ENCODE measurements at places on chromosomes 2 and 18.

DNA sequence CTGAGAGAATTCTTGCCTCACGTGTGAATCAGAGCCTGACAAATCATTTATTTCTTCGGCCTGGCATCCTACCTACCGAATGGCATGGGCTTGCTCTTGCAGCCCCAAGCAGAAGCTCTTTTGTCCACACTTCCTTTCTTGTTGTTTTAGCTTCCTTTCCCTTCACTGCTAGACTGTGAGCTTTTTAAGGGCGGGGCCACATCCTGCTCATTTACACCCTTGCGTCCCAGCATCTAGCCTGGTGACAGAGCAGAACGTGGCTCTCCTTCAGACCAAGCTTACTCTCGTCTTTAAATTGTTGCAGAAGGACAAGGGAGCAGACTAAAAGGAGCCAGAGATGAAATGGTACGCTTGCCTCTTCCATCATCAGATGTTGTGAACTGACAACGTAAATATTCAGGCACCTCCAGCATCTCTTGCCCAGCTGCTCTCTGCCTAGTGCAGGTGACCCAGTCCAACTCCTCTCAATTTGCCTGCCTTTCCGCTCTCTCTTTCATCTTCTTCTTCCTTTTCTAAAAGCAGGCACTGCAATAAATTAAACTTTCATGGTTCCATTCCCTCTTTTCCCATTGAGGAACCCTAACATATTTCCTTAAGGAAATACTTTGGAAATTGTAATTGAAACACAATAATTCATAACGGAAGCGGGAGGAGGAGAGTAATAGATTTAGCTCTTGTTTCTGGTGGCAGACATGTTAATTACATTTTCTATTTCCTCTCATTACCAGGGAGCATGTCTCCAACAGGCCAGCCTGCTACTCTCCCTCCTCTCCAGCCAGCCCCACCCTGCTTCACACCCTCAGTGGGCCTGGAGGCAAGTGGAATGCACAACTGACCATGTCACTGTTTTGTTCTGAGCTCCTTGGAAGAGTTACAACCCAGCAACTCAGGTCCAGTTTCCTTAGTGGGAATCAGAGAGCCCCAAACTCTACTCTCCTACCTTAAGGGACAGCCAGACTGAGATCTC, 228.1 kb upstream of the TRIB2 start:
- no peak for DNase-seq

DNA sequence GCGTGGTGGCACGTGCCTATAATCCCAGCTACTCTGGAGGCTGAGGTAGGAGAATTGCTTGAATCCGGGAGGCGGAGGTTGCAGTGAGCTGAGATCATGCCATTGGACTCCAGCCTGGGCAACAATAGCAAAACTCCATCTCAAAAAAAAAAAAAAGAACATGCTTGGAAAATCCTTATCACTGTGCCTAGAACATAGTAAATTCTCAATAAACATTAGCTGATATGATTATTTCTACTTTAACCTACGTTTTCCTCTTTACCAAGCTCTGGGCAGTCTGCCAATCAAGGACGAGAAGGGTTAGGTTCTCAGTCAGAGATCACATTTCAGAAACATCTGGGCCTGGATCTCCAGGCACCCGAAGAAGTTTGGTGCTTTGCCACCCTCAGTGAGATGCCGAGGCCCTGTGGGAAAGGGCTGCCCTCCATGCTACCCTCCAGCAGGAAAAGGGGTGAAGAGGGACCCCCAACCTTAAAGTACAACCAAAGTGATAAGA, 107.7 kb downstream of the BCL11A start:
- no peak for DNase-seq

GRCh38 chr2:236661061-236661761, 91.6 kb downstream of the ACKR3 start:
- no peak for DNase-seq

DNA sequence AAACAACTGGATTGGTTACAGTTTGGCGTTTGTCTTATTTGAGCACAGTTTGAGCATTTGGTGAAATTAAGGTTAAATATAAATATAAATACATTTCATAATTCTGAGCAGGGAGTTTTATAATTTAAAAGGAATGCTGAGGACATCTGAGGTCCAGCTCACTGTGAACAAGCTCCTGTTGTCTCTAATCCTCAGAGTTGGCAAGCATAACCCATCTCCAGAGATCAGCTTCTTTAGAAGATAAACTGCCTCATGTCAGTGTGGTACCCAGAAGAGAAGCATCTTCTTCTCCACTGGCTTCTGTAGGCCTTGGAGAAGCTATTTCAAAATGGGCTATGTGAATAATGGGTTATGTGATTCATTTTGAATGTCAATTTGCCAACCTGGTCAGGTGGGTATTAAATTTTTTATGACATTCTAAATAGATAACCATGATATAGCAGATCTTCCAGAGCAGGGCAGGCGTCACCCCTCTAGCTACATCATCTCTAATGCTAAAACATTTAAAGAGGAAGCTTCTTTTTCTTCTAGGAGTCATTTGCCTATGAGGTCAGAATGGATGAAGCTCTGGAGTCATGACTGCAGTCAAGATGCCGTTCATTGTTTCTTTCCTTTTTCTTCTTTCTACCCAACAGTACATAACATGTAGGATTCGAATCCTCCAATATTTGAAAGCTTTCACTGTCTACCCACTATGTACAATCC, 324.0 kb downstream of the RNF144A start:
- DNase-seq = no peak

DNA sequence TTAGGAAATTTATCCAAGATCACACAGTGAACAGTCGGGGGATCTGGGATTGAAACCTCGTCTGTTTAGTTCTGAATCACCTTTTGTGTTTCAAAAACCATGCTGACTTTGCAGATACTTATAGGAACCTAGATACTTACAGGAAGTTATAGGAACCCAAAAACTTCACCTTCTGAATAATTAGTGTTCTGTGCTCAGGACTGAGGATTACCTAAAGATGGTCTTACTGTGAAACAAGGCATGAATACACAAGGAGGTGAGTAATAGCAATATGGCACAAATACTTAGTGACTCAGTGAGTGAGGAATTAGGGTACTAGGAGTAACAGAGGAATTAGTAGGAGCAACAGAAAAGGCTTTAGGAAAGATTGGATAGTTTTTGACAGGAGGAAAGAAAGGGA, 145.5 kb downstream of the LRATD1 start:
- no peak for DNase-seq

DNA sequence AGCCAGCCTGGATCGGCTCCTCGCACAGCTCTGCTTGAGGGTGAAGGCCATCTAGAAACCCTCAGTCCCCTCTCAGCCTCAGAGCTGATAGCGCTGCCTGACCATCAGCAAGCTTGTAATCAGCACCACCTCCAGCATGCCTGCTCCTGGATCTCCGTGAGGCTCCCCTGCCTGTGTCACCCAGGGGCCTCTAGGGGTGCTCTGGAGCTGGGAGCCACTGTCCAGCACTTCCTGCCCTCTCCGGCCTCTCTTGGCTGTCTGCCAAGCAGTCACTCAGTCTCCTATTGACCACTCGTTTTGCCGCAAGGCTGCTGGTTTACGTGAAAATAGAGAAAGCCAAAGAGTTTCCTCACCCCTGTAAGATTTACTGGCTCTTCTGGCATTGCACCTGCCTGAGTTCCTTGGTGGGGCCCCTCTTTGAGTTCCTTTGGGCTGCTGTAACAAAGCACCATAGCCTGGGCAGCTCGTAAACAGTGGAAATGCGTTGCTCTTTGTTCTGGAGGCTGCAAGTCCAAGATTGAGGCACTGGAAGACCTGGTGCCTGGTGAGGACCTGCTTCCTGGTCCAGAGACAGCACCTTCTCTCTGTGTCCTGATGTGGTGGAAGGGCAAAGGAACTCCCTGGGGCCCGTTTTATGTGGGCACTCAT, 17.9 kb downstream of the CAPN10 start:
- DNase-seq = no peak

DNA sequence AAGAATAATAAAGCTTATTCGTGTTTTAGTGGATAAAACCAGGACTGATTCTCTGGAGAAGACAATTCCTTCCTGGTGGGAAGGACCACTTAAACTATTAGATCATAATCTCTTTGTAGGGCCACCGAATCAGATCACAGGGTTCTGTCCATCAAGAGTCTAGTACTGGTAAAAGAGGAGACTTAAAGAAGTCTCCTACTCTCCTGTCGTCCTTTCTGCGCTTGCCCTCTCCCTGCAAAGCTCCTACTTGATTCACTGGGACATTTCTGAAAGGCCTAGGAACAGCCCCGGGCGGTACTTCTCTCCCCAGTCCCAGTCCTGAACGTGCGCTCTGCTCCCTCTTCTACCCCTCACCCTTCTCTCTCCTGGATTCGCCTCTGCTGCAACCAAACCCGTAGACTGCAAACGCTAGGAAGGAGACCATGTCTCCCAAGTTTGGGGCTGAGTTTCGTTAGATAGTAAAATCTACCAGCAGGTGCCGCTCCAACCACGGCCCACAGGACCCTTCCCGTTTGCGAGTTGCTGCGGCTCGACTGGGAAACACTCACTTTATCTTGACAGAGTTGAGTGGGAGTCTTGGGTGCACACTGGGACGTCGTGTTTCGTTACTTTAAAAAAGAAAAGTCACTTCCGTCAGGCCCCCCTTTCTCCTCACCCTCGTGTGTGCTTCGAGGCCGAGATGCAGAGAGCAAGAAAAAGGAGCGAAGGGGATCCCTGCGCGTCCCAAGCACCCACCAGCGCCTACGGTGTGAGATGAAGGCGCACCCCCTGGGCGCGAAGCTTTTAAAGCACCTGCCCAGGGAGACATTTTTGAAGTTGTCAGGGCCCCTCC, 923 bp downstream of the FIGLA start:
- peak; percentile 48 for DNase-seq

DNA sequence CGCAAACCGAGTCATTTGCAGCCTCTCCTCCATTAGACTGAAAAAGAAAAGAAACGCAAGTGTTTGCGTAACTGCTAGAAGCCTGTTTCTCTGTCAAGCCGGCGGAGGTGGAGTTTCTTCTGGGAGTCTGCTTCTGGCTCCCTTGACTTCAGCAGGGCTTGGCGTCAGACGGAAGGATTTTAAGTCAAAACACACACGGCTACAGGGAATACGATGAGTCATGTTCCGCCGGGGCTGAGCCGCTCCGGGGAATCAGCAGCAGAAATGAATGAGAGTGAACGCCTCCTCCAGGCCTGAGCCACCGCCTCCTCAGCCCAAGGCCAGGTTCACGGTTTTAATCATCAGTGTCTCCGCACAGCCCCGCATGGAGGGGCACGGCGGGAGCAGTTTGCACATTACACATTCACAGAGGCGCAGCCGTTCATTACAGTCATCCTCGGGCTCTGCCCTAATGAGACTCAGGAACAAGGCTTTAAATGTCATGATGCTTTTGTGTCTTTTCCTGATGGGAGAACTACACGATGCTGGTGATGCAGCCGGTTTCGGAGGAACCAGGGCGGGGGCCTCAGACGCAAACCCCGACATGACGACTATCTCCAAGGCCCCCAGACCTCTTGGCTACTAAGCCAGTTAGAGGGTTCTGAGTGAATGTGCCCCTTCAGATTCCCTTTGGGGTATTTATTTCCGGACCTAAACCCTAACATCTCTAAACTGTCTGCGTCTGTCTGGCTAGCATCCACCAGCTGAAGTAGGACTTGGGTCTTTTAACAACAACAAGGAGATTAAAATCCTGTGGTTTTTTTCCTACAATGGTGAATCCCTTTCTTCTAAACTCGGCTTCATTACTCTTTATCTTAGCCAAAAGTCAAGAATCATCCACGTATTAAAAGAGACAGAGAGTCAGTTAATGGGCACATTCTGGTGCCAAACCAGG, 11.1 kb upstream of the SCG2 start:
- DNase-seq = peak; percentile 64

- DNase-seq = no peak
Measured at GRCh38 chr2:75094405-75094804, 104.9 kb downstream of the TACR1 start.

DNA sequence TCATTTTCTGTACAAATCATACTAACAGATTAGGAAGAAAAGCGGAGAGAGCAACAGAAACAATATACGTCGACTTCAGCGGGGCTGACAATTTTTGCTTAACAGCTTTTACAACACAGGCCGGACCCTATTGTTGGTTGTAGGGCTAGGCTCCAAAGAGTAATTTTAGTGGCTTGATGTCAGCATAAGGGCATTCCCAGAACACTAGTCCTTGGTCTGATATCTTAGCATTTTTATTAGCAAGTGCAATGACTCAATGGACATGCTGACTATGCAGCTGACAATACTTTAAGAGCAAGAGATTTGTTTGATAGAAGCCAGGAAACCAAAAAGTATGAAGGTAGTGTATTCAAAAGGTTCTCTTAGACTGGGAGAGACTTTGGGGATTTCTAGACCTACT, 209.9 kb downstream of the LNPK start:
- DNase-seq = no peak

GRCh38 chr18:40874233-40874632, 1080.8 kb upstream of the PIK3C3 start:
- DNase-seq = no peak

DNA sequence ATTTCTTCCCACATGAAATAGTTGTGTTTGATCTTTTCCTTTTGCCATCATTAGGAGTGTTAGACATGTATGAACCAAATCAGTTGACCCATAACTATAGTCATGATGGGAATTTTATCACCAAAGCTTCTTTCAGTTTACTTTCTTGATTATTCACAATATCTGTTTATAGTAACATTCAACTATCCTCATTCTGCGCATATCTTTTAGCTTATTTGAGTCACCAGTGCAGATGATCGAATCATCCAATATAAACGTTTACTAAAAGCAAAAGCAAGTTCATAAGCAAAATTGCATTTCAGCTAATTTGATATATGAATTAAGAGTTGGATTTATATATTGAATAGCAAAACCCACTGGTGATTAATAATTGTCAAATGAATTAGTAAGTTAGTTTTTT, 216.4 kb downstream of the XIRP2 start:
- no peak for DNase-seq

- no peak for DNase-seq
Measured at GRCh38 chr2:232857158-232857563, 12.9 kb upstream of the SNORC start.

DNA sequence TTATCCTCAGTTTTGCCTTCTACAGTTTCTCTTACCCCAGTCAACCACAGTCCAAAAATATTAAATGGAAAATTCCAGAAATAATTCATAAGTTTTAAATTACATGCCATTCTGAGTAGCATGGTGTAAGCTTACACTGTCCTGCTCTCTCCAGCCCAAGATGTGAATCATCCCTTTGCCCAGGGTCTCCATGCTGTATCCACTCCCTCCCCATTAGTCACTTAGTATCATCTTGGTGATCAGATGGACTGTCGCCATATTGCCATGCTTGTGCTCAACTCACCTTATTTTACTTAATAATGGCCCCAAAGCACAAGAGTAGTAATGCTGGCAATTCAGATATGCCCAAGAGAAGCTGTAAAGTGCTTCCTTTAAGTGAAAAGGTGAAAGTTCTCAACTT, 18.5 kb upstream of the CCNT2 start:
- DNase-seq = no peak

GRCh38 chr2:71453404-71454220, at the start of gene DYSF:
Gene DYSF (plus strand): TSS chr2:71453561.
- no peak for DNase-seq

All from prostate gland (tissue), 2 donors.